ENCODE measurements at places on chromosomes 12 and 14.

GRCh38 chr12:94769047-94769420 lies 118.7 kb upstream of the TMCC3 start:
- DNase-seq: peak; percentile 88

GRCh38 chr14:76509311-76509710 lies 133.4 kb downstream of the ESRRB start:
- DNase-seq: no peak

GRCh38 chr12:24198070-24198469 lies 248.6 kb upstream of the SOX5 start:
- DNase-seq: no peak

GRCh38 chr12:49041881-49042484 lies 18.6 kb downstream of the KMT2D start:
- DNase-seq: no peak

DNA sequence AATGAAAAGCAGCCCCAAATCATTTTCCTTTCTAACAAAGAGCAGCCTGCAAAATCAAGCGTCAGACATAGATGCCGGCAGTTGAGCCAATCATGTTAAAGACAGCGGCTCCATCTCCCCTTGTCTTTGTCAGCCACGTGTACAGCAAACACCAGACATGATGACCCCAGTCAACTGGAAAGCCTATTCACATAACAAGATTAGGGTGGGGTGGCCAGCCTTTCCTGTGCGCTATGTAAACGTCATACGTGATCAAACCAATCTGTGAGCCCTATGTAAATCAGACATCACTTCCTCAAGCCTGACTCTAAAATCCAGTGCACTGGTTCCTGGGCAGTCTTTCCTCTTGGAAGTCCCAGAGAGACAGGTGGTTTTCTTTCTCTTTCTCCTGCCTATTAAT lies 9.9 kb upstream of the FICD start:
- DNase-seq: no peak

Measured in GF-D8 (cell line).